ENCODE measurements at places on chromosomes 11 and 22. TPM values are rescaled to one million over a fixed set of nuclear protein-coding genes. Genes with fewer than 3 reads are reported as not detected.

BEST1 gene
- total RNA-seq = not detected

NOL12 gene
- 67.8 TPM for total RNA-seq

NDUFS8 gene
- 144 TPM for total RNA-seq

PHOX2A gene
- not detected for total RNA-seq

C11orf16 gene
- not detected for total RNA-seq

ADAMTS8 gene
- not detected for total RNA-seq

MOGAT2 gene
- total RNA-seq = not detected

- no peak for DNase-seq
Measured at GRCh38 chr11:73142128-73142377, at the start of gene FCHSD2. TSS of gene FCHSD2 (minus strand) at chr11:73142318. CDS start at chr11:73141877, 441 bp downstream.

DNA sequence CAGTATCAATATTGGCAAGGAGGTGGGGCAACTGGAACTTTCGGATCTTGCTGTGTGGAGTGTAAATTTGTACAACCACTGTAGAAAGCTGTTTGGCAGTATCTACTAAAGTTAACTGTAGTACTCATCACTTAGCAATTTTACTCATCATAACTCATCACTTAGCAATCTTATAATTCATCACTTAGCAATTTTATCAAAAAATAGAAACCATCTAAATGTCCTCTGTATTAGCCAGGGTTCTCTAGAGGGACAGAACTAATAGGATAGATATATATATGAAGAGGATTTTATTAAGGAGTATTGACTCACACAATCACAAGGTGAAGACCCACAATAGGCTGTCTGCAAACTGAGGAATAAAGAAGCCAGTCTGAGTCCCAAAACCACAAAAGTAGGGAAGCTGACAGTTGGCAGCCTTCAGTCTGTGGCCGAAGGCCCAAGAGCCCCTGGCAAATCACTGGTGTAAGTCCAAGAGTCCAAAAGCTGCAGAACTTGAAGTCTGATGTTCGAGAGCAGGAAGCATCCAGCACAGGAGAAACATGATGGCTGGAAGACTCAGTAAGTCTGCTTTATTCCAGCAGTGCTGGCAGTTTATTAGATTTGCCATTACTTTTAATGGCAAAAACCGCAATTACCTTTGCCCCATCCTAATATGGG, 92.9 kb upstream of the USP47 start:
- no peak for DNase-seq

DNA sequence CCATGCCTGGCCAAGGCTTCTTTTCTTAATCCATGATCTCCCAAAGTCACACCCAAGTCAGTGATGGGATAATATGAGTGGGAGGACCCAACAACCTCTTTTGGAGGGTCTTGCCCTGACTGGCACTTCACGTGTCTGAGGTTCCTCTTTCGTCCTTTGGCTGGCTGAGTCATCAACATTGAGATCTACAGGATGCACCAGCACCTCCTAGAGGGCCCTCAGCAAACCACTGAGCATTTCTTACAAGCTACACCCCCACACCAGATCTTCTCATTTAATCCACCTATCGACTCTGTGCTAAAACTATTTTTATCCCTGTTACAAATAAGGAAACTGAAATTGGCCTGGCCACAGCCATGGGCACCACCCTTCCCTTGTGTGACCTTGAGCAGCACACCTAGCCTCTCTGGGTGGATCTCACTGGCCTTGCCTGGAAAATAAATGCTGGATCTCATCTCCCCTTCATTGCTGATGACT, 63.4 kb downstream of the FLI1 start:
- DNase-seq = peak; percentile 55

- no peak for DNase-seq
Measured at GRCh38 chr11:72543849-72544542, 109.7 kb upstream of the CLPB start.

- DNase-seq = no peak
Measured at GRCh38 chr22:46075764-46076531, 74.4 kb upstream of the PPARA start.

DNA sequence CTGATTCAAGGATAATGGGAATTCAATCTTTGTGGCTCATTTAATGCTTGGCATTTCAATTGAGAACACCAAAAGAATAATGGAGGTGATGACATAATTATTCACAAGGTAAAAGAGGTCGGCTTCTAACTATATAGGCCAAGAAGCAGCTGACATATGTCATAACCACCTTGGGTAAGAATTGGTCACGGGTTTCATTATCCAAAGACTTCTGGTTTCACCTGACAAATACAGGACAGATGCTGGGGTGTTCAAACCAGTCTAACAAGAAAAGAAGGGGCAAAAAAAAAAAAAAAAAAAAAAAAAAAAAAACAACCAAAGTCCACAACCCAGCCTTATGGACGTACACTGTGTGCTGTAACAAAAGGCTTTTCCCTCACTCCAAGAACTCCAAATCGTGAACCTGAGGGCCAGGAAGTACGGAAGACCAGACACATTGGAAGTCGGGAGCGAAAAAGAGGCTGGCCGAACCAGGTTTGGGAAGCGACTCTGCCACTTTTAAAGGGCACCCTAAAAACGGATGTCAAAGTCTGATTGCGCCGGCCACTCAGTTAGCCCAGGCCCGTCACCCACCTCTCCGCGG, 385 bp downstream of the HARBI1 start:
- DNase-seq = no peak

DNA sequence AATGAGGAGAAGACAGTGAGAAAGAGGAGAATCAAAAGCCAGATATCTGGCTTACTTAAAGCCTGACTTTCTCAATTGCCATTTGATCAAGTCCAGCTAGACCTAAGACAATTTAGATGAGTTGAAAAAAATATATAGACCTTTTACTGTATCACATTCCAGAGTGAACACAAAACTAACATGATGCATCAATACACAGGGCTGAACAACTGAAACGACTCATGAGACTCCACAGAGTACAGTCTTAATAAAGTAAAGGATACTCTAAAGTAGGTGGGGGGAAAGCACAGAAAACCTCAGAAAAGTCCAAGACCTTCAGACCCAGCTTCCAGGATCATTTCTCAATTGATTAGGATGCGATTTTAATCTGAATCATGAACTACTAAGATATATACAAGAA, 95.3 kb upstream of the OR9G4 start:
- no peak for DNase-seq

GRCh38 chr11:18145025-18145424, 12.7 kb downstream of the MRGPRX3 start:
- no peak for DNase-seq

DNA sequence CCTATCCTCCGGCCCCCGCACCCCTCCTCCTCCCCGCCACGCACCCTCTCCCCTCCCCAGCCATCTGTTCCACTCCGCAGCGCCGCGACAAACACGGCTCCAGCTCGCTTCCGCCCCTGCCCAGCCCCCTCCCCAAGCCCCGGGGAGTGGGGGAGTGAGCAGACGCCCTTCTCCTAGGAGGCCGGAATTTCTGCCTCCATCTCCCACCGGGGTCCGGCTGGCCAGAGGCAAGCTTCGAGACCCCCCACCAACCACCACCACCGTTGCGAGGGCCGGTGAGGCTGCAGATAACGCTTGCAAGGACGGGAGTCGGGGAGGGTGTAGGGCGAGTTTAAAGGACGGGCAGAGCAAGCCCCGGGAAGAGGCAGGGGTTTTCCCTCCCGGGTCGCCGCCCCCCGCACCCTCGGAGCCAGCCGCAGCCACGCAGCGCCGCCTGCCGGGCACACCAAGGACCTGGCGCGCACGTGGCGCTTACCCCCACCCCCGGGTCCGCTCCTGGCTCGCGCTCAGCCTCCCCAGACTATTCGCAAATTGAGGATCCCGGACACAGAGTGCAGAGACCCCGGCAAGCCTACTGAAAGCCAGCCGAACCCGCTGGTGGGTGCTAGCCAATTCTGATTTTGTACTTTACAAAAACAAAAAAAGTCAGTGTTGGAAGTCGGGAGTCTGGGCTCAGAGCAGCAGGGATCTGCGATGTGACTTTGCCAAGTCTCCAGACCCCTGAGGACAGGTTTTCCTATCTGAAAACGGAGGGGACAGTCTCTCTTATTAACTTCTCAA, 22.6 kb downstream of the RTN4RL2 start:
- DNase-seq = peak; percentile 30

DNA sequence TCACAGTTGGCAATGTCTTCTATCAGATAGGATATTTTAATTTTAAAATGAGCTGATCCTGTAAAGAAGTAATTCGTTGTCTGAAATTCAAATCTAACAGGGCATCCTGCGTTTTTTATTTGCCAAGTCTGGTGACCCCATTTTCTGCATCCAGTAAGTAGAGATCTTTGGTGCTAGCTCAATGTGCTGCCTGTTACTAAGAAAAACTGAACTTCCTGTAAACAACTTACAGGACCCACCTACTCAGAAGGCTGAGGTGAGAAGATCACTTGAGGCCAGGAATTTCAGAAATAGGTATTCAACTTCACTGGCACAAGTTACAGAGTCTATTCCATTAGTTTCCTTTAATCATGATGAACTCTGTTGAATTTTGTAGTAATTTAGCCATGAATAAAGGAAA, 4.0 kb downstream of the ARL14EP start:
- no peak for DNase-seq

- DNase-seq = no peak
Measured at GRCh38 chr11:83349296-83349695, 63.1 kb upstream of the CCDC90B start.

- DNase-seq = no peak
Measured at GRCh38 chr22:20427104-20427944, 10.3 kb downstream of the SCARF2 start.

DNA sequence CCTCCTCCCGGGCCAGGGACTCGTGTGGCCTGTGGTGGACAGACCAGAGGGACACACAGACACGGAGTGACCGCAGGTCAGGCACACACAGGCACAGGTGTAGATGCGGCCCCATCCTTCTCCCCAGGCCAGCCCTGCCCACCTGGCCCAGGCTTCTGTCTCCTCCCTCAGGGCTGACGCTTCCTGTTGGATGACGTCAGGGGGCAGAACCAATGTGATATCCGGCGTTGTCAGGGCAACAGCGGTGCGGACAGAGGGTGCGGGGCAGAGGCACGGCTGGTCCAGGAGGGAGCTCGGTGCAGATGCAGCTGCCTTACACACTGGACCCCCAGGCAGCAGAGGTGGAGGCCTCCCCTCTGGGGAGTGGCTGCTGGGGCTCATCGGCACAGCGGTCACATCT, 2.9 kb upstream of the TUBGCP6 start:
- DNase-seq = no peak

GRCh38 chr11:63553759-63554158, 9.4 kb downstream of the PLAAT2 start:
- peak; percentile 53 for DNase-seq

DNA sequence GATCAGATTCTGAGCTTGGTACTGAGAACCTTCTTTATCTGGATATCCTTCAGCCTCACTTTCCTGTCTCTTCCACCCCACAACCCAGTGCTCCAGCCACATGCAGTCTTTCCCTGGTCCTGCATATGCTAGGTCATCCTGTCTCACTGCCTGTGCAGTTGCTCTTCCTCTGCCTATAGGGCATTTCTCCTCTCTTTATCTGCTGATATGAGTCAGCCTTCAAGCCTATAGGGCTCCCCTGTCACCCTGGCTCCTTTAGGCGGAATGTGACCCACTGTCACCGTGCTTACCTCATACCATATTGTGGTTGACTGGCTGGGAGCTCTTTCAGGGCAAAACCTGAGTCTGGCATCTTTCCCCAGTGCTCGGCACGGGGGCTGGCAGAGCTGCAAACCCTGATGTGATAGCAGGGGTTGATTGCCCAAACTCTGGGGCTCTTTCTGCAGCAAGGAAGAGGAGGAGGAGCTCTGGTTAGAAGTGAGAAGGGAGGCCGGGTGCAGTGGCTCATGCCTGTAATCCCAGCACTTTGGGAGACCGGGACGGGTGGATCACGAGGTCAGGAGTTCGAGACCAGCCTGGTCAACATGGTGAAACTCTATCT, 26.3 kb downstream of the MEI1 start:
- DNase-seq = no peak

DNA sequence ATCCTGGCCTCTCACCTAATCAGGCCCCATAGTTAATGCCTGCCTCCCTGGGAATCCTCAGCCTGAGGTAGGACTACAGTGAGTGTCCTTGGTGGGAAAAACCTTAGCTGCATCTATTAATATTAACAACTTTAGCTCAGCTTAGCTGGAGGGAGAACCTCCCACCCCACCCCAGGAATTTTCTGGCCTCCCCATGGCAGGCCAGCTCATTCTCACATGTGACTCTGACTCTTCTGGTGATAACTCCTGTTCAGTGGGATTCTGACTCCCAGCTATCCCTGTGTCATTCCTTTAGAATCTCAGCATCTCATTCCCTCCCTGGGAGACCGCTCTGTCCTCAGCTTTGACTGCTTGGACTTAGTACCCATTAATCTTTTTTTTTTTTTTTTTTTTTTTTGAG, 14.5 kb downstream of the ART5 start:
- no peak for DNase-seq

GRCh38 chr11:116396331-116396730, 376.5 kb downstream of the BUD13 start:
- no peak for DNase-seq

DNA sequence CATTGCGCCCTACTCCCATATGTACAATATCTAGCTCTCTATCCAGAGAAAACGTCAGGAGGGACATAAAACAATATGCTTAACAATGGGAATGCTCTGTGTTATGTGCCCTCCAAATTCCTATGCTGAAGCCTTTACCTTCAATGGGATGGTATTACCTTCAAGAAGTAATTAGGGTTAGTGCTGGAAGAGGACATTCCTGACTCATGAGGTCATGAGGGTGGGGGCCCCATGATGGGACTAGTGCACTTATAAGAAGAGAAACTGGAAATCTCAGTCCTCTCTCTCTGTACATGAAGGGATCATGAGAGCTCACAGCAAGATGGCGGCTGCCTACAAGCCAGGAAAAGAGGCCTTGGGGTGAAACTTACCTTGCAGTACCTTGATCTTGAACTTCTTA, 20.3 kb downstream of the MMP20 start:
- DNase-seq = no peak

DNA sequence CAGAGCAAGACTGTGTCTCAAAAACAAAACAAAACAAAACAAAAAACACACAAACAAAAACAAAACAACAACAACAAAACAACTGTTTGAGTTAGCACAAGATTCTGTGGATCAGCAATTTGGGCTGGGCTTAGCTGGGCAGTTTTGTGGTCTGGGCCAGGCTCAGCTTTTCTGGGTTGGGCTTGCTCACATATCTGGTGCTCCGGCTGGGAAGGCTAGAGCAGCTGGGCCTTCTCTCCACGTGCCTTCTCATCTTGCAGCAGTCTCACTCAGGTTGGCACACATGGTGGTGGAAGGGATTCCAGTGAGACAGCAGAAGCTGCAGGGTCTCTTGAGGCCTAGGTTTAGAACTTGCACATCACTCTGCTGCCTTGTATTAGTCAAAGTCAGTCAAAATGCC, 35.7 kb downstream of the EIF3F start:
- no peak for DNase-seq

- DNase-seq = no peak
Measured at GRCh38 chr22:20508815-20509271, 1.4 kb downstream of the MED15 start.

GRCh38 chr11:34513682-34514449, at the start of gene ELF5:
TSS of gene ELF5 (minus strand) at chr11:34513794. CDS start at chr11:34505749, 8,045 bp downstream.
- DNase-seq = no peak

GRCh38 chr11:14567064-14567651, 47.0 kb upstream of the PSMA1 start:
- DNase-seq = no peak

DNA sequence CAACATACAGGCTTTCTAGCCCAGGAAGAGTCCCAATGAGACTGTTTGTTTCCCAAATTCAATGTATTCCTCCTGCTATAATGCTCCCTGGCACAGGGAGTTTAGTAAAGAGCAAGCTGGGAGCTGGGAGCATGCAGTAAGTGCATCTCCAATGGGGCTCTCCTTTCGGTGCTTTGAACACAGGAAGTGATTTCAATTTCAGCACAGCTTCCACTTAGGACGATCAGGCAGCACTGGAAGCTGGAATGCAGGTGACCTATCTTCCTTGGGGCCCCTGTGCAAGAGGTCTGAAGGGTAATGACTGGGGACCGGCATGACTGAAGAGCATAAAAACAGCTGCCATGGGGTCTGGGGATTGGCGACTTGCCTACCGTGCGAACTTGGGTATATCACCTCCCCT, 76.0 kb downstream of the LARGE1 start:
- no peak for DNase-seq
